Mesothelial cell of epicardium (in vitro differentiated cells): ENCODE measurements at places on chromosomes 7 and 10.

- no peak for DNase-seq
Measured at GRCh38 chr10:49834201-49834600, 72.1 kb upstream of the OGDHL start.

DNA sequence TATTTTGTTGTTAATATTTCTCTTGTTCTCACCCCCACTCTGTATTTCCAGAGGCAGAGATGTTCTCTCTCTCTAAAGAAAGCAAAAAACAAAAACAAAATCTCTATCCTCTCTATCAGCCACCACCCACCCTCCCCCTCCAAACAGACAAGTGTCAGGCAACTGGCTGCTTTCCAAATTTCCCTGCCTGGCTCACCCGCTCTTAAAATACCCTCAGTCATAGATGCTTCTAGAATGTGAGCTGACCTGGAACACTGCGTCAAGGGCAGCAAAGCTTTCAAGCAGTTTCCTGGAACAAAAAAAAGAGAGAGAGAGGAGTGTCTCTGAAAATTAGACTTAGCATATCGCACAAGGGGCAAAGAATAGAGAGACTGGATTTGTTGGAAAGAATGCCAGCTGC, 341.0 kb upstream of the ZMIZ1 start:
- no peak for DNase-seq

DNA sequence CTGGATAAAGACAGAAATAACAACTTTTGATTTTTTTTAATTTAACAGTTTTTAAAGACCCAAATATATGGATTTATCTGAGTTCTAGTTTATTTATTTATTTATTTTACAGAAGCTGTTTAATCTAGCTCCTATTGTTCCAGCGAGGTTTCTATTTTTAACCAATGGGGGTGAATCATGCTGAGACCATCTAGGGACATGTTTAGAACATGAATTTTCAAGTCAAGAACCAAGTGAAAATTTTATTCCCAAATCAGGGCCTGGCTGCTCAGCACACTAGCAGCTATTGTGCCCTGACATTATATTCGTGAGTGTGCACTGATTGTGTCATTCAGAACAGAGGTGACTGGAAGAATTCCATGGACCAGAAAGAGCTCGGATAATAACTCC, 24.6 kb upstream of the MPP7 start:
- DNase-seq, result no peak

- no peak for DNase-seq
Measured at GRCh38 chr7:88071994-88072714, 138.1 kb downstream of the ADAM22 start.

GRCh38 chr7:91330866-91331265, 66.6 kb downstream of the FZD1 start:
- no peak for DNase-seq

DNA sequence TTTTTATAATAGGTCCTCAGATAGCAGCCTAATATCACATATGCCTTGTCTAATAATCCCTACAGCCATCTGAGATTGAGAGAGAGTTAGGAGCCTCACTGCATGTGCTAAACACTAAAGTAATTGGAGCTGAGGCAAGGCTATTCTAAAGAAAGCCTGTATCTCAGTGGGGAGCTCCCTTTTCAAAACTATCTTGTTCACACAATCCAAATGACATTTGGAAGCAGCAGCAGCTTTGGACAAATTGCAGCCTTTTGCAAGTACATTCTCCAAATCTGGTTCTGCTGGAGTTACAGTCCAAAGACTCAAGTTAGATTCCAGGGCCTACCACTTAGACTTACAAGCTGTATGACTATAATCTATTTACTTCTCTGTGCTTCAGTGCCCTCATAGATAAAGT, 104.5 kb downstream of the MACC1 start:
- DNase-seq, result no peak

- DNase-seq, result no peak
Measured at GRCh38 chr7:17027143-17027788, 145.5 kb upstream of the AGR3 start.

- DNase-seq, result no peak
Measured at GRCh38 chr10:14658331-14659127, 116.2 kb downstream of the FAM107B start.
